ENCODE measurements at places on chromosomes 13 and 19.

DNA sequence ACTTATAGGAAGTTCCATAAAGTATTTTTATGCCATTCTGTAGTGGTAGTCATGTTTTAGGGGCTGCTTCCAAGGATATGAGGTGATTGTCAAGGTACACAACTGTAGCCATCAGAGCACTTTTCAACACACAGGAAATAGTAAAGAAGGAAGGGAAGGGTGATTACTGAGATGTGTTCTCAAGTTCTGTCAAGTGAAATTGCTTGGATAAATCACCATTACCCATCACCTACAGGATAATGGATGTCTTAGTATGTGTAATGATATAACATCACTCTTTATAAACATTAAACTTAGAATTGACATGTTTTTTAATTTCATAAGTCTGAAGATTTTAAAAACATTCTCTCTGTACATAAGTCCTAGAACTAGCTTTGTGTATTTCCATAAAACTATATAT lies 487.9 kb downstream of the DCT start:
- DNase-seq = no peak

DNA sequence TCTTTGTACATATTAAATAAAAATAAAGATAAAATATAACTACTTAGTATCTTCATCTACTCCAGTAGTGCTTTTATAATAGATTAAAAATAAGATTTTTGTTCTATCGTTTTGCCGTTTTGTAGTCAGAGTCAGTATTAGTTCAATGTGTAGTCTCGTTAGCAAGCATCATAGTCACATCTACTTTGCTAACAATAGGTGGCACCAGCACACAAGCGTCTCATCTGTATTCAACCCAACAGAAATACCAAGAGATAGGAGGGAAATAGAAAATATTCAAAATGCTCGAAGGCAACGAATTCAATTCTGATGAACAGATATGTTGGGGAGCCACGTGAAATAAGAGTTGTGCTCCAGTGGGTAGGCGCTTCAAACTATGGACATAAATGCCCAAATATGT lies 21.4 kb upstream of the MICU2 start:
- DNase-seq = no peak

- DNase-seq = no peak
Observed at GRCh38 chr19:57434386-57435061, 601 bp upstream of the ZNF749 start.

GRCh38 chr19:41701401-41702075 lies 6.9 kb upstream of the CEACAM5 start:
- no peak for DNase-seq

DNA sequence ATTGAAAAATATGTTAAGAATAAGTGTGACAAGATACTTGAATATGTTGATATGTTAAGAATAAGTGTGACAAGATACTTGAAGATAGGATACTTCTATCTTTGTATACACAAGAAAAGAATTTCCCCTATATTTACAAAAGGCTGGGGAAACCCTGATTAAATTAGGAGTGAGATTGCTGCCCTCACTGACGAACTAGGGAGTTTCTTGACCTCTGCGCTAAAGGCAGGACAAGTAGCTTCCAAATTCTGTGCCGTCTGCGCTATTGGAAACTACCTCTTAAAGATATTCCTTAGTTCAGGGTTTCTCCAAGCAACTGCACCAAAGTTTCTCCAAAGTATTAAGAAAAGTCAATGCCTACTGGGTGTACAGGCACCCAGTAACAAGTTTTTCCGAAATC lies 730 bp downstream of the ZNF260 start:
- DNase-seq = no peak

GRCh38 chr19:56683116-56683515 lies 11.6 kb upstream of the ZNF835 start:
- no peak for DNase-seq

DNA sequence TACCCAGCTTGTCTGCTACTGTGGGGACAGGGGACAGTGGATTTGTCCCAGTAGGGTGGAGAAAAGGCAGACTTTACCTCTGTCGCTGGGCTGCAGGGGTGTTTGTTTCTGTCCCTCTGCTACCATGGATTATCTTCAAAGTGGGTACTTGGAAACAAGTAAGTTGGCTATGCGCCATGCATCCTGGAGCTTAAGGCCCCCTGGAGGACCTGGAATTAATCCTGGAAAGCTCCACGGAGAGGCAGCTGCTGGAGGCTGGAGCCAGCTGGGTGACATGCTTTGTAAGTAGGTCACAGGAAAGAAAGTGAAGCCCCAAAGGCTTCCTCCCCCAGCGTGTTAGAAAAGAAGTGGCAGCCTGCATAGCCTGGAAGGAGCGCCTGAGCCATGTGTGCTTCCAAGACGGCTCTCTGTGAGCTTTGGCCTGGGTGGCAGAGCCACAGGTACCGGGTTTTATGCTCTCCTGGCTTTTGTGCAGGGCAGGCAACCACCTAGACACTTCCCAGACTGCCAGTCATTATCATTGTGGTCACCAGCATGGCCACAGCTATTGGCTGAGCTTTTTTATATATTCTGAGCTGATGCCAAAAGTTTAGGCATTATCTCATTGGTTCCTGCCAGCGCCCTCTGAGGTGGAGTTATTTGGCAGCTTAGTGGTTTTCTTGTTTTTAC lies 9.5 kb downstream of the B3GLCT start:
- no peak for DNase-seq

DNA sequence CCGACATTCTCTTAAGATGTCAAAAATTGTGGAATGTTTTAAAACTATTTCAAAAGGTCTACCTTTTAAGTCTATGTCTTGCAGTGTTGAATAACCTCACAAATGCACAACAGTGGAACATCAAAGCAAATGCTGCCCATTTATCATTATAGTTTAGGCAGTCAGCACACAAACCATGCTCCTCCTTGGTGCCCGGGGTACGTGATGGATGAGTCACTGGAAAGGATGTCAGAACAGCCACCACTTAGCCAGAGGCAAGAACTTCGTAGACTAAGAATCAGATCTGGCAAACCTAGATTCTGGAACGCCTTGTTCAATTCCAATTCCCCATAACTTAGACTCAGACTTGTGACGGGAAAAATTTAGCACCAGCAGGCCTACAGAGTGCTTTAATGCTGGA lies 343.6 kb downstream of the FGF9 start:
- no peak for DNase-seq

GRCh38 chr13:51678420-51678819 lies 94.2 kb downstream of the WDFY2 start:
- DNase-seq = no peak

DNA sequence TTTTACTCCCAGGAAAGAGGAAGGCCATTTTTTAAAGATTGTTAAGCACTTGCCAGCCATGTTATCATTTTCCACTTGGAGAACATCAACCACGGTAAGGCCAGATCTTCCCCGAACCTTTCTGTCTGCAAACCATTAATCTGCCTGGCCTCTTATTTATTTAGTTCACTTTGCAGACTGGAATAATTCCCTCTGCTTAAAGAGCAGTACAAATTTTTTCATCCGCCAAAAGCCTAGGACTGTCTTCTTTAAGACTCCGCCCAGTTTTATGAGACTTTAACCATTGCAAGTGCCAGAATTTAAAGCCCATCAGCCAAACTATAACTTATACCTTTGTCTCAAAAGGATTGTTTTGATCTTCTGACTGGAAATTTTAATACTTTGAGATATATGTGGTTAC lies 426.3 kb downstream of the KCTD12 start:
- no peak for DNase-seq

GRCh38 chr19:51810223-51810622 lies 15.3 kb downstream of the FPR3 start:
- no peak for DNase-seq

GRCh38 chr13:75391432-75392100 lies 90.4 kb downstream of the TBC1D4 start:
- no peak for DNase-seq

DNA sequence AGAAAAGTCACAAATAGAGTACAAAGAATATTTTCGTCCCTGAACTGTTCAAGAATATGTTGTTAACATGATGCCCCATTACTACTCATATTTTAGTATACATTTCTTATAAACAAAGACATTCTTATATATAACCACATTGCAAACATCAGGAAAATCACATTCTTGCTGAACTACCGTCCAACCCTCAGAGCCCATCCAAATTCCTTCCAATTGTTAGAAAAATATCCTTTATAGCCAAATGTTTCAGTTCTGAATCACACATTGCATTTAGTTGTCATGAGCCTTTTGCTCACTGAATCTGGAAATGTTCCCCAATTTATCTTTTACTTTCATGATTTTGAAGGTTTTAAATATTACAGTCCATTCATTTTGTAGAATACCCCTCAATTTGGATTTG lies 467.8 kb upstream of the ARGLU1 start:
- no peak for DNase-seq

- DNase-seq = no peak
Observed at GRCh38 chr13:99469041-99469440, 32.2 kb upstream of the TM9SF2 start.

DNA sequence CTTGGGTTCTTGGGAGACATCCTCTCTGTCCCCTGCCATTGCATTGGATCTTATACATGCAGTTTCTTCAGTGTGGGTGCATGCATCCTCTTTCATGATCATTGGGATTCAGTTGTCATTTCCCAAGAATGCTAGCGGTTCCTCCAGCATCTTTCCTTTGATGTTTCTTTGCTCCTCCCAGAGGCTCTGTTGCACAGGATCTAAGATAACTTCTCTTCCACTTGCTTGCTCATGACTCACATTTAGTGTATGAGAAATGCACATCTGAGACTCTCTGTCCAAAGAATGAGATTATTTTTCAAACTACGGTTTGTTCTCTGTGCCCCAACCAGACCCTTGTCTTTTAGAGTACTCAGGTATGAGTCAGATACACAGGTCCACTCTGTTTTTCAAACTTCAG lies 197.1 kb downstream of the NDFIP2 start:
- DNase-seq = no peak

DNA sequence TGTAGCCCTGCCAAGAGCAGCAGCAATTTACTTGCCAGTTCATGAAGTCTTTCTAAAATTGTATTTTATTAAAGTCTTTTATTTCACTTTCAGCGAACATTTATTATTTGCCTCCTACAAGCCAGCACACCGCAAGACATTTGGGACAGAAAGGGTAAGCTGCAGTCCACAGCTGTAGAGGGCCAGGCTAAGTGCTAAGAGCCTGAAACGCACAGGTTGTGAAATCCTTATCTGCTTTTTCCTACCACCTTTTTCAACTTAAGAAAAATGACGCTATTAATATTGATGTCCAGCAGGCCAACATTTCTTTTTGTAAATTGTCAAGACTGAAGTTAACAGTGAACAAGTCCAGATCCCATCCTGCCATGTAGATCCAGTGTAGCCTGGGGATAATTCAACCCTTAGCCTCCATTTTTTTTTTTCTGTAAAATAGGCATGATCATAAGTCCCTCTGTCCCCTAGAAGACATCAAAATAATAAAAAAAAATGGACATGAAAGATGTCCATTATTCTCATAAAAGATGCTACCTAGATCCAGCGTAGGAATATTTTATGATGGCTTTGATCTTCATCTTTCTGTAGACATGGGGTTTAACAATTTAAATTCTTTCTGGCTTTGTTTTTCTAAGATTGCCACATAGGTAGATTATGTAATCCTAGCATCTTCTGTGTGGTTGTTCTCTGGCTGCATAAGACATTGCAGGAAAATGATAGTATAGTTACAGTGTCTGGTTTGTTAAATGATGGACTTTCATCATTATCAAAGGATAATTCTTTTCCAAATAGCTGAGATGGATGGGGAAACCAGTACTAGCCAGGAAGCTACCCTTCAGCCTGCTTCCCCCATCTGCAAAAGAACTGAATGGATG lies 128.4 kb downstream of the SHISA2 start:
- DNase-seq = no peak

DNA sequence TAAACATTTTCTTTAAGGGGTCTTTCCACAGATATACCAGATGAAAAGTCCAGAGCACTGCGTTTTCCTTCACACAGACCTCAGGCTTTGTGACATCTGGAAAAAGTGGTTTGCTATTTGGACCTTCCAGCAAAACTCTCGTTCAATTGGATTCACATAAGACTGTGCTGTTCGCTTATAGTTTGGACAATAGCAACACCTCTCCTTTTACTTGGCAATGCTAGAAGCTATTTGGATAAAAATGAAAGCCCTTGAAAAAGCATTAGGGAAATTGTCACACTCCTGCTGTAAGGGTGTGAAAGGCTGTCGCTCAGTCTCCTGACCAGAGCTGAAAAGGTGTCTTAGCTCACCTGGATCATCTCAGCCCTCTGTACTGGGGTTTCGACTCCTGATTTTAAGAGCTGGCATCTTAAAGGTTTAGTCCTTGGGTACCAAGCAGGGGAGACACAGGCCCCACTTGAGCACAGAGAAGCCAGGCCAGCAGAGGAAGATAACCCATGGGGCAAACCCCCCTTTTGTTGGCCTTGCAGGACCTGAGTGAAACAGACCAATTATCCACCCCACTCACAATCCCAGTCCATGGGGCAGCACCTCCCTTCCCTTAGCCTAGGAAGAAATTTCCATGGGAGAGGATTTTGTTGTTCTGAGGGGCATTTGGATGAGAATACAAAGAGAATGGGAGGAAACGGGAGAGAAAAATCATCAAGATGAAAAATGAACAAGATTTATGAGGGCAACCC lies 257.6 kb downstream of the DLEU7 start:
- DNase-seq = no peak

GRCh38 chr13:52455677-52456041 lies 381 bp downstream of the CKAP2 start:
- peak; percentile 72 for DNase-seq

GRCh38 chr19:54351474-54351873 lies 12.5 kb upstream of the LILRA4 start:
- DNase-seq = no peak

DNA sequence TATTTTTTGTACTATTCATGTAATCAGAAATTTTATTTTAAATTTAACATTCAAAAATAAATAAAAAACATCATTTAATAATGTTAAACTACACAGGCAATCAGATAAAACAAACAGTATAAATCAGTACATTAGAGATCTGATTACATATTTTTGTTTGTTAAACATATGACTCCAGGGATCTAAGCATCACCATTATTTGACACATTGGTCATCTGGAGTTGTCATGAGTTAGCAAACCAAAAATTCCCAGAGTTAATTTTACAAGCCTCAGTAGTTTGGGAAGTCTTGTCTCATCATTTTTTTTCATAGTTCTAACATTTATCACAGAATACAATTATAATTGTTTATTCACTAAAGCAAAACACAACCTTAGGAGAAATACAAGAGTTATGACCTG lies 770.8 kb upstream of the SLITRK6 start:
- DNase-seq = no peak

GRCh38 chr19:28394725-28395124 lies 818.2 kb downstream of the UQCRFS1 start:
- DNase-seq = no peak

DNA sequence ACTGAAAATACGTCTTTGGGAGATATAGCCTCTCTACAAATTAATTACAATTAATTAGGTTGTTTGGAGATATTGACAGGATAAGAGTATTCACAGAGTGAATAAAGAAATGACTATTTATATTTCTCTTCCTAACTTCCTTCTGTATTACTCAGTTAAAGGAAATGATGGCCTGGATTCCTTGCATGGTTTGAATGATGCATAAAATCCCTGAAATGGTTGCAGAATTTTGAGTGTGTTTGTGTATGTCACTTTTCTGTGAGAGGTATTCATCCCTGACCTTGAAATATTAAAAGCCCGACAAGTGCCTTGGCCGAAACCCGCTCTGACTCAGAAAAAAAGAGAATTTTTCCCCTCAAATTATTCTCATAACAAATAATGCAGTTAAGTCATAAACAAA lies 90.0 kb downstream of the PDS5B start:
- DNase-seq = no peak

GRCh38 chr13:28819046-28819730 lies 951 bp upstream of the MTUS2 start:
- no peak for DNase-seq
